Skin of body (tissue), 3 donors: ENCODE measurements at places on chromosomes 2 and 18. TPM values are rescaled to one million over a fixed set of nuclear protein-coding genes. Genes with fewer than 3 reads are reported as not detected.

- DNase-seq: no peak
Measured at GRCh38 chr2:145807554-145807953, 1287.6 kb upstream of the ZEB2 start.

DNA sequence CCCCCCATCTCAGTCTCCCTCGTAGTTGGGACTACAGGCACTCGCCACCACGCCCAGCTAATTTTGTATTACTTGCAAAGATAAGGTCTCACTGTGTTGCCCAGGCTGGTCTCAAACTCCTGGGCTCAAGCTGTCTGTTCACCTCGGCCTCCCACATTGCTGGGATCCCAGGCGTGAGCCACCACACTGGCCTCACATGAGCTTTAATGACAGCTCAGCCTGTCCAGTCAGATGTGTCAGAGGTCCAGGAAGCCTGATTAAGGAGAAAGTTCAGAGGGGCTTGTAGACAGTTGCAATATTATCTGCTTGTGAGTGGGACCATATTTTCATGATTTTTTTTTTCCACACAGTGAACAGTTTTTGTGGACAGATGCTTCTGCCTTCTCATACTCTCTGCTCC is 82.0 kb downstream of the LIMS1 start:
- no peak for DNase-seq

- no peak for DNase-seq
Measured at GRCh38 chr18:58218117-58218516, 174.1 kb downstream of the NEDD4L start.

DNA sequence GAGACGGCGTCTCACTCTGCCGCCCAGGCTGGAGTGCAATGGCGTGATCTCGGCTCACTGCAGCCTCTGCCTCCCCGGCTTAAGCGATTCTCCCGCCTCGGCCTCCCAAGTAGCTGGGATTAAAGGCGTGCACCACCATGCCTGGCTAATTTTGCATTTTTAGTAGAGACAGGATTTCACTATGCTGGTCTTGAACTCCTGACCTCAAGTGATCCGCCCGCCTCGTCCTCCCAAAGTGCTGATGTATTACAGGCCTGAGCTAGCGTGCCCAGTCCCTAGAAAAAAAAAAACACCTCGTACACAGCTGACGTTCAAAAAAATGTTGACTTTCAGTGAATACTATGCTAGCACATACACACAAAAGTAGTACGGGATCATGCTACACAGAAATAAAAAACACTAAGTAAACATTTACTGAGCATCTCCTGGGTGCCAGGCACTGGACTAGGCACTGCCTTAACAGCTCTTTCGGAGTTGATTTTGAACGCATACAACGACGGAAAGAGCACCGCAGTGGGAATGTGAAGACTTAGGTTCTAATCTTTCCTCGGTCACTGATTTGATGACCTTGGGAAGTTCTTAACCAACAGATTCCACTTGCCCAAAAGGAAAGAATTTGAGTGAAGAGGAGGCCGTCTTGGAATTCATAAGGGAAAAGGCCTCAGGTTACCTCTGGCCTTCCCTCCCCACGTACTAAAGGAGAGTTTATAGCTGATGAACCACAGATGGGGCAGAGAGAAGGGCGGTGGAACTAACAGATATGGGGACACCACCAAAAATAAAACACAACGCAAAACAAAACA is 1.1 kb downstream of the DNAJC27 start:
- peak; percentile 60 for DNase-seq

The GPAT2 gene
- 1.2 TPM for total RNA-seq

The SLC11A1 gene
- total RNA-seq: 7.9 TPM

The POTEI gene
- total RNA-seq: 0.10 TPM
